ENCODE measurements at places on chromosomes 2 and 18.
A peak's percentile ranks its signal among the peaks of the same experiment; 100 is the strongest.

DNA sequence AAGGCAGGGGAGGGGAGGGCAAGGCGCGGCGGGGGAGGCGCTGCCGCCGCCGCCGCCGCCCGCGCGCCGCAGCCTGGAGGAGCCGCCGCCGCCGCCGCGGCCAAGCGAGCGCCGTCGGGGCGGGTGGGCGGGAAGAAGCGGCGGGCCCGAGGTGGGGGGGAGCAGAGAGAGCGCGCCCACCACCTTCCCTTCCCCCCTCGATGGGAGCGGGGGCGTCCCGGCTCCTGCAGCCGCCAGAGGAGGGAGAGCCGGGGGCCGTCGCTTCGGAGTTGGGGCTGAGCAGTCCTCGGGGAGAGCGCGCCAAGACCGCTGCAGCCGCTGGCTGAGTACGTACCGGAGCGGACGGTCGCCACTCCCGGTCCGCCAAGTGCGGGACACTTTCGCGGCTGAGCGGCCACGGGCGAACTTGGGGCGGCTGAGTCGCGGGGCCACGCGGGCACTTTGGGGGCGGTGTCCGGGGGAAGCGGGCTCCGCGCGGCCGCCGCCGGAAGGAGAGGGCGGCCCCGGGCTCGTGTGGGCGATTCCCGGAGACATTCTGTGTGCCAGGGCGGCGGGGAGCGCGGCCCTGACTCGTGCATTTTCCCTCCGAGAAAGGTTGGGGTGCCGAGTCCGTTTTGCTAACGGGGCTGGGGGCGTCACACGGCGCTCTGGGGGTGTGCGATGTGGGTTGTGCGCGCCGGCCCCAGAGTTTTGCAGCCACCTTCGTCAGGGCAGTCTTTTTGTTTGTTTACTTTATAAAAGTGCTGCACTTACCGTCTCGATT lies at the start of gene NAB1:
TSS of gene NAB1 (plus strand) at position 49 of the 763 bp plus-strand sequence. CDS start 10,094 bp downstream, outside the sequence.
- DNase-seq, result peak; percentile 14

- no peak for DNase-seq
Measured at GRCh38 chr18:50097702-50098101, 97.2 kb downstream of the MYO5B start.

DNA sequence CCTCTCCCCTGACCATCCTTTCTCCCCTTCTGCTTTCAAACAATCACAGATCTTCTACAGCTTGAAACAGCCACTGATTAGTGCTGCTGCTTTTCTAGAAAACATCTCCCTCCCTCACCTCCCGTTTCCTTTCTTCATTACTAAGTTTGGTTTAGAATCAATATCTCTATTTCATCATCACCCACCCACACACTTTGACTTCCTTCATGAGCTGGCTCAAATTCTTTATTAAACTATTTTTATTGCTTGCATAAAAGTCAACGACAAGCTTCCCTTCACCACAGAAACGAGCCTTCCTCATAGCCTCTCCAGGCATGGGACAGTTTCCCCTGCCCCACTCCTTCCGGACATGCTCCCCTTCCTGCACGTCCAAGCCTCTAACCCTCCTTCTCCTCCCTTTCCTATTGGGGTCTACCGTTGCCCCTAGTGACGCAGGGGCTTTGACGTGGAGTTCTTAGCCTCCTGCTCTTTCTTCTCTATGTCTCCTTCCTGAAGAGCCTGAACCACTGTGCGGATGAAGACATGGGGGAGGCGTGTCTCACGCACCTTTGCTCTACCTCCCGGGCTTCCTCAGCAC lies 172.0 kb downstream of the AFF3 start:
- no peak for DNase-seq

- peak; percentile 12 for DNase-seq
Measured at GRCh38 chr2:7900593-7900992, 781.3 kb upstream of the ID2 start.

DNA sequence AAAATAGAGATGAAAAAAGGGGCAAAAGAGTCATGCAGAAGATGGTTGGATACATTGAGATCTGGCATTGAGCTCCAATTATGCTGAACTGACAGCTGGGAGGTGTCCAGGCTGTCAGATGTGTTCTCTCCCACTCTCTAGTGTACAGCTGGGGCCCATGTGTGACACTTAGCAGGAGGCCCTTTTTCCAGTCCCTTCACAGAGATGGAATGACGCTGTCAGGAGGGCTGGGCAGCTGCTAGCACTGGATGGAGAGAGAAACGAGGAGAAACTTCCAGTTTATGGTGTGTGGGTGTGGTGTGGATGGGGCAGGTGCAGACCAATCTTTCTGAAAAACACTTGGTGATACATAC lies 437.7 kb upstream of the HS6ST1 start:
- no peak for DNase-seq

DNA sequence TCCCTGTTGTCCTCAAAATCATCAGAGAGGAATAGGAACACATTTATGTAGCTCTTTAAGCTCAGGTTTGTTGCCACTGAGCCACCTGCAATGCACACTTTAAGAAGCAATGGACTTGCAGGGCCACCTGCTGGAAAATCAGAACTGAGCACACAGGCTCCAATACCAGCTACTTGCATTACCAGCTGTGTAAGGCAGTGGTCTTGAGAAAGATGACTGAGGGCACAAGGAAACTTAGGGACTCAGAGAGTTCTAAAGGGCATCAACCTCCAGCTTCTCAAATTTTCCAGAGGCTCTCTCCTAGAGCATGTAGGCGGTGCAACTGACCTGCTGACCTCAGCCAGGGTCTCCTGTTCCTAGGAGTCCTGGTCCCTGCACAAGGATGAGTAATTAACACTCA lies 2.5 kb upstream of the CNDP2 start:
- peak; percentile 67 for DNase-seq

DNA sequence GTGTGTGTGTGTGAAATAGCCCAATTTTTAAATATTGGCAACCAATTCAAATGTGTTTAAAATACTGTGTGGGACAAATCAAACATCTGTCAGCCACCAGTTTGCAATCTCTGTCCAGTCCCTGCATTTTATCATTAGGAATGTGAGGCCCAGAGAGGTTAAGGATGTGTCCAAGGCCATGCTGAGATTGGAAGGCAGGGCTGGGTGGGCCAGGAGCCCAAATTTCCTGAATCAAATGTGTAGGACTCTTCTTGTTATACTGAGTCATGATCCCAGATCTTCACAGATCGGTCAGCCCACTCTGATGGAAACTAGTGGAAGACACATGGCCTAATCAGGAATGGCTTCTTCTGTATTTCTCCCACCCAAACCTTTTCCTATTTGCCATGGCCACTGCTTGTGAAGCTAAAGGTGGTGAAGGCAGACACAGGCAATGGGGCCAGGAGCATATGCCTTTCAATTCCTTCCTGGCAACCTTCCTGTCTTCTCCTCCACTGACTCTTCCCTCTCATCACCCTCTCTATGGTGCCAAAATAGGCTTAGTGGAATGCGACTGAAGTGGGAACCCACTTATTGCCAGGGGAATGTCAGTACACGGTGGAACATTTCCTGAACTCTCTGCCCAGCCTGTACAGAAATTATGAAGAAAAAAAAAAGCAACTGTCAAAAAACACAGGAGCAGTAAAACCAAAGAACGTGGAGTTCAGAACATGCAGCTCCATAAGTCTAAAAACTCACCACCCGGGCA lies 35.5 kb downstream of the ZEB2 start:
- no peak for DNase-seq

GRCh38 chr2:122643725-122644329 lies 888.4 kb downstream of the TSN start:
- no peak for DNase-seq

DNA sequence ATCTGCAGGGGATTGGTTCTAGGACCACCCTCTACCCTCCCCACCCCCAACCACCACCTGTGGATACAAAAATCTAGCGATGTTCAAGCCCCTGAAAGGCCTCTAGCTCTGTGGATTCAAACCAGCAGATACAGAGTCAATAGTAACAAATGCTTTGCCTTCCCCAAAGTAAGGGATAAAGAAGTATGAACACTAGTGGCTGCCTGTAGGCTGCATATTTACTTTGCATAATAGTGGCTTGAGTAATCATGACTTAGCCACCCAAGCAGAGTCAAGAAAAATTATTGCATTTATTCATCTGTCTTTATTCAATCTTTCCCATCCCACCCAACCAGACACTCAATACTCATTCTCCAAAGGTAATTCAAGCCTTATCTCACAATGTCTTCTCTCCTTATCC lies 43.8 kb downstream of the SOCS6 start:
- DNase-seq, result no peak

GRCh38 chr18:40534723-40535122 lies 1420.3 kb upstream of the PIK3C3 start:
- DNase-seq, result no peak

- no peak for DNase-seq
Measured at GRCh38 chr2:120722246-120722567, 13.5 kb upstream of the GLI2 start.

DNA sequence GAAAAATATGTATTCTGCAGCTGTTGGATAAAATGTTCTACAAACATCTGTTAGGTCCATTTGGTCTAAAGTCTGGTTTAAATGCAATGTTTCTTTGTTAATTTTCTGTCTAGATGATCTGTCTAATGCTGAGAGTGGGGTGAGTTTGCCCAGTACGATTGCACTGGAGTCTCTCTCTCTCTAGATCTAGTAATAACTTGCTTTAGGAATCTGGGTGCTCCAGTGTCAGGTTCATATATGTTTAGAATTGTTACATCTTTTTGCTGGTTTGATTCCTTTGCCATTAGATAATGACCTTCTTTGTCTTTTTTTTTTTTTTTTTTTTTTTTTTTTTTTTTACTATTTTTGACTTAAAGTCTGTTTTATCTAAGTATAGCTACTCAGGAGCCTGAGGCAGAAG lies 10.4 kb downstream of the GCC2 start:
- no peak for DNase-seq

DNA sequence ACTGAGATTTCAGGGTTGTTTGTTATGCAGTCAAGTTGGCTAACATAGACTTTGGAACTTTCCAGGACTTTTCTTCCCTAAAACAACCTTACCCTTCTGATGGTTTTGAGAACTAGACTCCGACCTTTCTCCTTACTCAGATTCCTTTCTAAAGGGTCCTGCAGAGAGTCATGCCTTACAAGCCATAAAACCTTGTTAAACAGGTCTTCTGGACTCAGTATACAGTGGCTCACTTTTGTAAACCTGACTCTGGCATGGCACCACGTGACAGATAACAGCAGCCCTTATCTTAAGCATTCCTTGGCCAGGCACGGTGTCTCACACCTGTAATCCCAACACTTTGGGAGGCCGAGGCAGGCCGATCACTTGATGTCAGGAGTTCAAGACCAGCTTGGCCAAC lies 253.2 kb upstream of the RAB6C start:
- DNase-seq, result no peak

DNA sequence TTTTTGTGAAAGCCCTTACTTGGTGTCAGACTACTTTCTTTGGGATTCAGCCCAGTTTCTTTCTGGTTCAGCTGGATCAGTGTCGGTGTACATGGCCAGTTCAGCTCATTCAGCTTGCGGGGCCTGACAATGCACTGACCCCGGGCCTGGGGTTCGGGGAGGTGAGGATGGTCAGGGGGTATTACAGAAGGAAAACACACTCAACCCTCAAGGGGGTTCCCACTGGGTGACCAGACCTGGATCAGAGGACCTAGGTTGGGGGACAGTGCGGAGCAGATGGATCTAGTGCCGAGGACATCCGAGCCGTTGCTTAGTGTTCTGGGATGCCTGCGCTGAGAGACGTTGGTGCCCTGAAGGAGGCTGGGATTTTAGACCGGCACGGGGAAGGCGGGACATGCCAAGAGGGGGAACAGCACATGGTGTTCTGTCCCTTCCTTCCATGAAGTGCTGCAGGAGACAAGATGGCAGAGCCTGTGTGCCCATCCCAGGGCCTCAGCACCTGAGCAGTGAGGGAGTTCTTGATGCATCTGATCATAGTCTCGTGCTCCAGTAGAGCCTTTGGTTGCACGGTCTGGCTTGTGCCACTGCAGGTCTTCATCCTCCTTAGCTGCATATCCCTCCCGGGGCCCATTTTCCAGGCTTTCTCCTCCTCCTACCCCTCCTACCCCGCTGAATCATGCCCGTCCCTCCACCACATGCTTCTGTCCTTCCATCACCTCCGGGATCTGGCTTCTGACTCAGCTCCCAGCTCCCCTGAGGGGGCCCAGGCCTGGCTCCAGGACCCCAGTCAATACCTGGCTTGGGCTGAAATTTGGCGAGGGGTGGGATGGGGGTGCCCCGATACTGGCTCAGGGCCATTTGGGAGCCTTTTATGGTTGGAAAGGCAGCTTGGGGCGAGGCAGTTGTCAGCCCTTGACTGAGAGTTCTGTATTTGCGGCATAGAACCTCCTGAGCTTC lies 18.0 kb downstream of the SPEG start:
- DNase-seq, result peak; percentile 91

GRCh38 chr18:54662986-54663385 lies 71.9 kb downstream of the DYNAP start:
- no peak for DNase-seq
